Activated CD4-positive, alpha-beta T cell treated with anti-CD3 and anti-CD28 coated beads, Interleukin-2, amount 50 U/mL, for 24 hours (primary cell): ENCODE measurements at places on chromosomes 1 and 21.
A peak's percentile ranks its signal among the peaks of the same experiment; 100 is the strongest.

DNA sequence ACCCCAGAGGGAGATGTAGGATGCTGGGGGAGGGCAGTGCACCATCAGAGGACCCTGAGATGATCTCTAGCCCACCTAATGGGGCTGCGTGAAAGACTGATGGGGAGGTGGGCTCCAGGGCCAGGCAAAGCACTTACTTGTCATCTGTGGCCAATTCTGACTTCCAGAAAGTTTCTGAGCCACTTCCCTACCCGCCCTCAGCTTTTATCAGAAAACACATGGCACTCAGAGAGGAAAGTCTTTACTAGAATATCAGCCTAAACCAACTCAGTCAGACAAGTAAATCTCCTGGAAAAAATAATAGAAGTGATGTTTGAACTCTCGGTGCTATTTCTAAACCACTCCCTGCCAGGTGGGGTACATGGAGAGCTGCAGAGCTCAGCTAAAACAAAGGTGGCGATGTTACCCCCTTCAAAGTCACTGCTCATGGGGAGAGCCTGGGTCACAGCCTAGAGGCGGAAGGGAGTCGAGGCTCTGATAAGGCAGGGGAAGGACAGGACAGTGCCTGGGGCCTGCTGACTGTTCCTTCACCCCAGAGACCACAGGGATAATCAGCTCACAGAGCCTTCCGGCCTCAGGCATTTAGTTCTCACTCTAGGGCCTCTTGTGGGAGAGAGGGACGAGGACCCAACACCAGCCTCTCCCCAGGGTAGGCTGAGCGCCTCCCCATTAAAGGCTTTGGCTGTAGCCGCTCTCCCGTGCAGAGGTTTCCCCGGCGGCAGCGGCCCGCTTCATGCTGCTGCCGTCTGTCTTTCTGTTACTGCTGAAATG is 14.2 kb downstream of the SMIM12 start:
- no peak for DNase-seq

GRCh38 chr1:20405051-20405754 is 80.8 kb downstream of the CAMK2N1 start:
- DNase-seq: no peak

DNA sequence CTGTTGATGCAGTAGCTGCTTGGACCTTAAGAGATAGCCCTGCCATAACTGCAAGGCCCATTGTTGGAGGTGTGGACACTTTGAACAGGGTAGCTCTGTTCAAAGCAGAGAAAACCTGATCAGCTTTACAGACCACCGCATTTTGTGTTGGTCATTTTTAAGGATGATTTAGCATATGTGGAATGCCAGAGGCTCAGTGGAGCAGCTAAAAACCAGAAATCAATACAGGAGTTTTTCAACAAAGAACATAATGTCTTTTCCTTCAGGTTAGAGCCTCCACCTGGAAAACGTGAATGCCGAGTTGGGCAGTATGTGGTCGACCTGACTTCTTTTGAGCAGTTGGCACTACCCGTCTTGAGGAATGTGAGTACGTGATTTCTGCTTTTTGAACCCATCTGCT is 5.7 kb downstream of the NTPCR start:
- no peak for DNase-seq

DNA sequence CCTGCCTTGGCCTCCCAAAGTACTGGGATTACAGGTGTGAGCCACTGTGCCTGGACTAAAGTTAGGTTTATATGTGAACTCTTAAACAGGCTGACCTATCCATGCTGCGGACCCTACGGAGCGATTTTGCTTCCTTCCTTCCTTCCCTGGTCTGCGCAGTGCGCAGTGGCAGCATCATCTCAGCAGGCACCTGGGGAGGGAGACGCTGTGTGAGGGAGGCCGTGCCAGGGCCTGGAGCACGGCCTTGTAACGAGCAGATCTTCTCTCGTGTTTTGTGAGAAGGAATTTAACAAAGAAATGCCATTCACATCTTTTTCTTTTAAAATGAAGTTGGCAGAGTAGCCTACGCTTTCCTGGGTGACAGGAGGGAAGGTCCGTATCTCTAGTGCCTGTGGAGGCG is 45.8 kb downstream of the PKNOX1 start:
- DNase-seq: no peak

DNA sequence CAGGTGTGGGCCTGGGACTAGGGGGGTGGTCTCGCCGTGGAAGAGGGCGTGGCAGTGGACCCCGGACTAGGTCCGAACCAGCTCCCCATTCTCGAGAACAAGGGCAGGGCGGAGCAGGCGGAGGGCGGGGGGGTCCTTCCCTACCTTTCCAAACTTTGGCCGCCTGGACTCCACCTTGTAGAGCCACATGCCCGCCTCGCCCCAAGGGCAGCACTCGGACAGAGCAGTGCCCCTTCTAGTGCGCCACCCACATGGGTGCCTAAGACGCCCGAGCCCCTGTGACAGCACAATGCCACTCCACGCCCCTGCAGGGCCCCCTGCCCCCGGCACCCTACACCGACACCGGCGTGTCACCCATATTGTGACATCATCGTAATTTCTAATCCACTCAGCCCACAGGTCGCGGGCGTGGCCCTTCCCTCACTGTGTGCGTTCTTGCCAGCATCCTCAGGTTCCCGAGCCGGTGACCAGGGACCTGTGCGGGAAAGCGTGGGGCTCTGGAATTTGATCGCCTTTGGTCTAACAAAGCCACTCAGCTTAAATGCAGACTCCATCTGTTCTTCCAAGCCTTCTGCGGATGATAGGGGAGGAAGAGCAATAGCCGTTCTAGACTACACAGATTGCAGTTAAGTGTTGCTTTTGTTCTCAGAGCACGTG is 553 bp upstream of the STMN1 start:
- no peak for DNase-seq

DNA sequence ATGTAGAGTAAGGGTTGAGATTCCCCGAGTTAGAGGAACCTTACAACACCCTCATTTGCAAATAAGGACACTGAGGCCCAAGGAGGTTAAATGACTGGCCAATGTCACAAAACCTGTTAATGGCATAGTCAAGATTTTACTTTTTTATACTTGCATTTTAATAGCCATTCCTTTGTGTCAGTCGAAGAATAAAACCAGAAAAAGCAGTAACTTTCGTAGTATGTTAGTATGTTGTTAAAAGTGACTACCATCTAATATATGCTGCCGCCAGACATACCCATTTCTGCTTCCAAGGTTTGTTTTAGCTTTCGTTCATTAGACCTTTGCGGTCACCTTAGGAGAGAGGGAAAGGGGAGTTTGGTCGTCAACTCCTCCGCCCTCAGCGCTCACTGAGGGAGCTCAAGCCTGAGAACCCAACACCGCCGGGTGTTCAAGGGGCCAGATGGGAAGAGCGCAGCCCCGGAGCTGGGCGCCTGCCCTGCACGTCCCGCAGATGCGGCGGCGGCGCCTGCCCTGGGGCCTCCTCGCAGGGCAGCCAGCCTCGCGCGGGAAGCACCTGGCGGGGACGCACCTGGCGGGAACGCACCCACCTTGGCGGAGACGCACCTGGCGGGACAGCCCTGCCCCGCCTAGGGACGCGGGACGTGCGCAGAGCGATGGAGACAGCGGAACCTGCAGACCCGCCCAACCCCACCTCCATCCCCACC is 466 bp downstream of the VPS26C start:
- DNase-seq: no peak

DNA sequence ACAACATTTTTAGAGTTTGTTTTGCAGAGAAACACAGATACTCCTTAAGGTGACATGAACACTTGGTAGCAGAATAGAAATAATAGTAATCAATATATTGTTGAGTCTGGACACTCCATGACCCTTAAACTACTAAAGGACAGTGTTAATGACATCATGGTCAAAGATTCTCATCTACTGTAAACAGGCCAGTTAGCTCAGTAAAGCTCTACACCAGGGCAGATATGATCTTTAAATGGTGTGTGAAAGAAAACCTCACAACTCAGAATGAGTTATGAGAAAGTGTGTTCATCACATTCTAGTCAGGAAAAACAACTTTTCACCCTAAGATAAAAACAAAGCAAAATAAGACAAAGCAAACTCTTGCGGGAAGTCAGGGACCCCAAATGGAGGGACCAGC is 58.1 kb upstream of the ADAMTS5 start:
- DNase-seq: no peak

- DNase-seq: no peak
Measured at GRCh38 chr21:43879348-43880110, 14.5 kb downstream of the AGPAT3 start.

DNA sequence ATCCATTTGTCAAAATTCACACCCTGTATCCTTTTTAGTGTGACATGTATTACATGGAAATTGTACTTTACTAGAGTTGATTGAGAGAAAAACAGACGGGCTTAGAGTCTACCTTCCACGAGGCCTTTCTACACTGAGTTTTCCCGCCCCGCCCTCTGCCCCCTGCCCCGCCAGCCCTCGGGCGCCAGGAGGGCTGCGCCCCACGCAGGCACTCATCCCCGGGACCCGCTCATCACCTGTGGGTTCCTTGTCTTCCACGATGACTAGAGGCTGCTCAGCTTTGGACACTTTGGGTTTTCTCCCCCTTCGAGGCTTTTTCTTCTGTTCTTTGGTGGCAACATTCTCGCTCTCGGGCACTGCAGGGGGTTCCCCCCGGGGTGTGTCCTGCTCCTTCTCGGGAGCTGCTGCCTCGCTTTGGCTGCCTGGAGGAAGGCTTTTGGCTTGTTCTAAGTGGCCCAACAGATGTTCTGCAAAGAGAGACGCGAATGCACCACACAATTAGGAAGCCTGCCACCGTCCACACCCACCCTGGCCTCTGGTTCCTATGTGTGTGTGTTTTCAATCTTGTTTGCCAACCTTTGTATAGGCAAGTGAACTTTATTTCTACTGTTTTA is 39.6 kb downstream of the PRDM15 start:
- no peak for DNase-seq

DNA sequence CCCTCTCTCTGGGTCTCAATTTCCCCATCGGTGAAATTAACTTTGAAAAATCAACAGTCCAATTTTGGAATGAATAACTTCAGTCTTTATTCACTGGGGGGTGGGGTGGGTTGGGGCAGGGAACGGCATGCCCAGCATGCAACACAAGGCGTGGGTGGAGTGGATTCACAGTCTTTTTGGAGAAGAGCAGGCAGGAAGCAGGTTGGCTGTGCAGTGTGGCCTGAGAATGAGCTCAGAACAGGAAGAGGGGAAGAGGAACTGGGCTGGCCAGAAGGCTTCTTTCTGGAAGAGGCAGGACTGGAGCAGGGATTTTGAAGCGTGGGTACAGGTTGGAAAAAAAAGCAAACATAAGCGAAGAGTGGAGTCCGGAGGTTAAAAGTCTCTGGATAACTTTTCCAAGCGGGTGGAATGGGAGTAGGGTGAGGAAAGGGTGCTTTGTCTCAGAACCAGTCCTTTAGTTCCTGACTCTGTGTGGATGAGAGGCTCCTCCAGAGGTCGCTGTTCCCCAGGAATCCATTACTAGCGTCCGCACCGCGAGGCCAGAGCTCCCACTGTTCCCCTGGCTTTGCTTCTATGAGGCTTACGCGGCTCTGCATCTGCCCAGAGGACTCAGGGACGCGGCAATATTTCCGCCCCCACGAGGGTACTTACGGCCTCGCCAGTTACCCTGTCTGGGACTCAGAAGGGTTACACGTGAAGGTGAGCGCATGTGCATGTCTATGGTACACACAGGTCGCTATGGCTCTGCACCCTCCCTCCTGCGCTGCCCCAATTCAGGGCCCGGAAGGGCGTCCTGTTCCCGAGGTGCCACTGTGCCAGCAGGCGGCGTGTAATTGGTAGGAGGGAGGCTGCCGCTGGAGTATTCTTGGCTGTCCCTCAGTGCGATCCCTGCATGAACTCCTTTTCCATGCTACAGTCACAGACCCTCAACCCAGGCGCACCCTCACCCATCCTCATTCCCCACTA is 5.5 kb upstream of the FOXD2 start:
- peak; percentile 41 for DNase-seq

- no peak for DNase-seq
Measured at GRCh38 chr1:198681252-198681651, 42.4 kb downstream of the PTPRC start.

GRCh38 chr1:165842671-165843129 is 15.3 kb downstream of the UCK2 start:
- no peak for DNase-seq

DNA sequence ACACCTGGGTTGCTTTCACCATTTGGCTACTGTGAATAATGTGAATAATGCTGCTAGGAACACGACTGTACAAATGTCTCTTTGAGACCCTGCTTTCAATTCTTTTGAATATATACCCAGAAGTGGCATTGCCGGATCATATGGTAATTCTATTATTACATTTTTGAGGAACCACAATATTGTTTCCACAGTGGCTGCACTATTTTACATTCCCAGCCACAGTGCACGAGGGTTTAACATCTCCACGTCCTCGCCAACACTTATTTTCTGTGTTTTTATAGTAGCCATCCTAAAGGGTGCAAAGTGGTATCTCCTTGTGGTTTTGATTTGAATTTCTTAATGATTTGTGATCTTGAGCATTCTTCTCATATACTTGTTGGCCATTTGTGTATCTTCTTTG is 15.7 kb downstream of the FHAD1 start:
- no peak for DNase-seq

- no peak for DNase-seq
Measured at GRCh38 chr1:230270185-230270558, 156.0 kb downstream of the PGBD5 start.

GRCh38 chr1:168370586-168370985 is 89.9 kb downstream of the TBX19 start:
- DNase-seq: no peak

- DNase-seq: no peak
Measured at GRCh38 chr1:11481019-11481418, 2.1 kb downstream of the DISP3 start.

DNA sequence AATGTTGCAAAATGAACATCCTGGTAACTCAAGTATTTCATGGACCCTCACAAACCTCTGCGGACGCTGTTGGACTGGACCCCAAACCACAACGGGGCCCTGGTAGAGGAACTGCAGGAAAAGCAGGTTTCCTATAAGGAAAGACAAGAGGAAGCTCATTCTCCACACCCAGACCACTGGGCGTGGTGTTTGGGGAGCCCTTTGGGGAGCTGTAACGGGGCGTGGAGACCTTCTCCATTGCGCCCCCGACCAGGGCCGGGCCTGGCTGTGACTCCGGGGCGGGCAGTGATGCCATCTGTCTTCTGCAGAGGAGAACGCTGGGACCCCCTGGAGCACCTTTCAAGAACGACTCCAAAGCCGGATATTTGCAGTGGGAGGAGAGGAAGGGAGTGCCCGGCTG is 30.0 kb upstream of the AGPAT3 start:
- DNase-seq: no peak

DNA sequence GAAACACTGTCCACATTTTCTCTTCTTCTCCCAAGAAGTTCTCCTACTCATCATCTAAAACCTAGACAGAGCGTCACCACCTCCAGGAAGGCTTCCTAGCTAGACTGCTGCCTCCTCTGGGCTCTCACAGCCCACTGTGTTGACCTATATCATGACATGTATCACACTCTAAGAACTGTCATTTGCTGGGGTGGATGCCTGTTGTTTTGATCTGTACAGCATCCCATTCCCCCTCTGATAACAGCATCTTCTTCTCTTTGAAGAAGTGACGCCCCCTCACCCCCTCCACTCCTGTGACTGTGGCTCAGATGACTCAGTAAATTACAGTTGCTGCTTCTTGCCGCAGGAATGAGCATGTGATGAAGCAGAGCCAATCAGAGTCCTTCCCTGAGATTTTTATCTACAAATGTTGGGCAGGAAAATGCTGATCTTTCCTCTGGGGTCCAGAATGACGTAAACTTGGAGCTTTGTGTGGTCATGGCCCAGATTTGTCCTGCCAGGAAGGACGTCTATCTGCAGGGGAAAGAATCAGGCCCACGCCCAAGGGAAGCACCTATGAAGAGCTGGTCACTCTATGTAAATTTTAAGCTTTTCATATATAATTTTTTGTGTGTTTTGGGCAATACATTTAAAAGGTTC is 28.0 kb upstream of the FOXO6 start:
- no peak for DNase-seq
